ENCODE measurements at places on chromosomes 4 and X. TPM values are rescaled to one million over a fixed set of nuclear protein-coding genes. Genes with fewer than 3 reads are reported as not detected.
A peak's percentile ranks its signal among the peaks of the same experiment; 100 is the strongest.

DNA sequence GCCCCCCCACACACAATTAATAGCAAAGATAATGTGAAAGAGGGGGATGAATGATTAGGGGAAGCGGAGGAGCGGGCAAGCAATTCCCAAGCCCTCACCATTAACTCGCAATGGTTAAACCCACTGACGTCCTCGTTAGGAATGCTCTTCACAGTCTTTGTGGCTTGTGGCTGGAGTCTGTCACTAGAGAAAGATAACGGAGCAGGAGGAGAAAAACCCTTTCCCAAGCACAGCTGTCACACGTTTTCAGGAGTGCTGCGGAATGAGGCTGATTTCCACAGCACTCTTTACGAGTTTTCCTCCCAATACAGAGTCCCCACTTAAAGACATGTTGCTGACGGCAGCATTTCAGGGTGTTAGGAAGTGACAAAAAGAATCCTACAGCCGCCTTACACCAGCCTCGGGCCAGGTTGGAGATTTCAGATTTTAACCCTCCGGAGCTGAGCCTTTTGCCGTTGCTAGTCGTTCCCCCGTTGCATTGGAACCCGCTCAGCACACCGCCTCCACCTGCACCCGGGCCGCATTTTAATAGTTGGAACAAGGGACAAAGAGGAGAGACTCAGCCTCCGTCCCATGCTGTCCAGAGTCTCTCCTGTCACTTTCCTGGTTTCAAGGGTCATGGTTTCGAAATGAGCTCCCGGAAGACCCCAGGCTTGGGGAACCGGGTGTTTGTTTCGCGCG is 92.2 kb downstream of the GEMIN8 start:
- DNase-seq = no peak

DNA sequence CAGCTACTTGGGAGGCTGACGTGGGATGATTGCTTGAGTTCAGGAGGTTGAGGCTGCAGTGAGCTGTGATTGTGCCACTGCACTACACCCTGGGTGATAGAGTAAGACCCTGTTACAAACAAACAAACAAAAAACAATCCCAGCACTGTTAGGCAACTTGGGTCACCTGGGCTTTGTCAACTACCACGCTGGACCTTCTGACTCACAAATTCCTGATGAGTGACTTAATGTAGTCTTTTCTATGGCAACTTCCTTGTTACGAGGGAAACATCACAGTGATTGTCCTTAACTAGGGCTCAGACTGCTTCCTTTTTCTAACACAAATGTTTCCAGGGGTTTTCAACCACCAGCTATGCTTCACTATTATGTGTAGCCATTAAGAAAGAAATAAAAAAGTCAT is 128.8 kb upstream of the GPC4 start:
- peak; percentile 68 for DNase-seq

DNA sequence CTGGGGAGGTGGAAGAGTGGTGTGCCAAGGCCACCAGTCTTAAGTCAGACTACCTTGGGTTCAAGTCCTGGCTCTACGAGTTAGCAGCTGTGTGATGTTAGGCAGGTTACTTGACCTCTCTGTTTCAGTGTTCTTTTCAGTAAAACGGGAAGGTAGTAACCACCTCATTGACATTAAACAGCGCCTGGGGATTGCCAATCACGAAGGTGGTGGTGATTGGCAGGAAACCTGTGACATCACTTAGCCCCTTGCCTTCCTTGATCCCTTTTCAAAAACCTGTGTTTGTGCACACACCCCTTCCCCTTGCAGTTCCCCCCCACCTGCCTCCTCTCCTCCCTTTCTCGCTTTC is 7.6 kb downstream of the KLF3 start:
- no peak for DNase-seq

DNA sequence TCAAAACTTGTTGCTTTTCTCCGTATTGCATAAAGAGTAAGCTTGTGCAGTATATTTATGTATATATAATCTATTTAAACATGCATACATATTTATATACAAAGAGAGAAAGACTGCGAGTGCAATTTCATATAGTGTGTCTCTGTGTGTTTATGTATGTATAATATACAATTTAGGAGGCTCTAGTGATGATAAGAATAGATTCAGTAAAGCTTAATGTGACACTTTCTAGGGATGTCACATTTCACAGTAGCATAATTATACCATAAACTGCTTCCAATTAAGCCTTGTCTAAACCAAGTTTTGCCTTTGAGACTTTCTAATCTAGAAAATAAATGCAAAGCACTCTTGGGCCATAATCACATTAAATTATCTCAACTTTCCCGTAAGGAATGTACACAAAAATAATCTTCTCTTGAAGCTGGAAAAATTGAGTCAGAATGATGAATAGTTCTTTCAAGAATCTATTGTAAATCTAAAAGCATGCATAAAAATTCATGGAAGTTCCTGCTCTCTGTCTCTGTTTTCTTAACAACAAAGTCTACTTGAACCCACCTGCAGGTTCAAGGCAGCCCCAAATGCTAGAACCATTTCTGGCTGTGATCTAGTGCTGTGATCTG is 114.1 kb upstream of the NPY2R start:
- DNase-seq = no peak

GRCh38 chr4:25209702-25210101 is 24.1 kb upstream of the PI4K2B start:
- no peak for DNase-seq

- no peak for DNase-seq
Measured at GRCh38 chr4:16593386-16593785, 305.1 kb downstream of the LDB2 start.

DNA sequence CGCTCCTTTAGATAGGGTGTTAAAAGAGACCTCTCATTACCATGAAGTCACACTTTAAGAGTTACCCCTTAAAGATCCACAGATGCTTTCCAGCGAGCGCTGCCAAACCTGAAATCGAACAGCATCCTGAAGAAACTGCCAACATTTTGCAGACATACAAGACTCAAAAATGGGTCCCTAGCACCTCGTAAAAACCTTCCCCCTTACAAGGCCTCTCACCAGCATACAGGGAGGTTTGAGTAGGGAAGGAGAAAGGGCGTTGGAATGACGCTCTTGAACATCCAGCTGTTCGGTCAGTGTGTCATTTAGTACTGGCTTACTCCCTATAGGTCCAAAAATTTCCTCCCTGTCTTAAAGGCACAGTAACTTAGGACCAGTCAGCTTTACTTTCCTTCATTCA is 45.3 kb upstream of the PGRMC1 start:
- no peak for DNase-seq

GRCh38 chr4:180641495-180641894 is 1601.7 kb upstream of the TENM3 start:
- no peak for DNase-seq

GRCh38 chrX:80648023-80648422 is 161.7 kb downstream of the BRWD3 start:
- no peak for DNase-seq

- no peak for DNase-seq
Measured at GRCh38 chr4:103289186-103289585, 91.0 kb upstream of the CENPE start.

- no peak for DNase-seq
Measured at GRCh38 chr4:102730968-102731533, 29.7 kb downstream of the MANBA start.

DNA sequence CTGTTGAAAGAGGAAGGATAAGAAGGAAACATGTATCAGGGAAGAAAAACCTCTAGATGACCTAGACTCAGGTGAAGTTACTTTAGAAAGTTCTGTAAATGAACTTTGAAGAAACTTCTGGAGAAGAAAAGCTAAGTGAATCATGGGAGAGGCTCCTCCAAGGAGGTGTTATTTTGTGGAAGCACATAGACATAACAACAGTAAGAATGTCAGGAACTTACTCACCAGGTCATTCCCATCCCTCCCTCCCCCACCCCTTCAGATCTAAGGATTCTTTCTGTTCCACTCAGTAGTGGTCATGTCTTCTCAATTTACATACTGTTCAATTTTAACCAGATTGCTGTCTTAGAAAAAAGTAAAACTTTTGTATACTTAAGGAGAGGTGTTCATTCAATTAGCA is 310.5 kb upstream of the DDX53 start:
- no peak for DNase-seq

GRCh38 chr4:6696611-6697010 is 2.9 kb downstream of the S100P start:
- no peak for DNase-seq

DNA sequence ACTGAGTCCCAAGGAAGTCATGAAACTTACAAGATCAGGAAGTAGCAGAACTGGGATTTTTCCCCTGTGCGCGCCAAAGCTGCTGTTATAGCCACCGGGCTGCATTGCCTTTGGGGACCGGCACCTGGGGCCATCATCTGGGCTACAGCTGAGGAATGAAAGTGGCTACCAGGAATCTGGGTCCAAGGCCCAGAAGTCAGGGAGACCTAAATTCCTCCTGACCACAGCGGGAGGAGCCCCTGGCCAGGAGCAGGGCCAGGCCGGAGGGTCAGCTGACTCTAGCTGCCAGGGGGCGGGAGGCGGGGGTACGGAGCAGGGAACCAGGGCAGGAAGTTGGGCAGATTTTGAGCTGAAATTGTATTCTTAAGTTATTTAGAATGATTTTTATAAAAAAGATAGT is 242.4 kb downstream of the EVC2 start:
- no peak for DNase-seq

- no peak for DNase-seq
Measured at GRCh38 chrX:24131476-24131875, 18.1 kb upstream of the ZFX start.

DNA sequence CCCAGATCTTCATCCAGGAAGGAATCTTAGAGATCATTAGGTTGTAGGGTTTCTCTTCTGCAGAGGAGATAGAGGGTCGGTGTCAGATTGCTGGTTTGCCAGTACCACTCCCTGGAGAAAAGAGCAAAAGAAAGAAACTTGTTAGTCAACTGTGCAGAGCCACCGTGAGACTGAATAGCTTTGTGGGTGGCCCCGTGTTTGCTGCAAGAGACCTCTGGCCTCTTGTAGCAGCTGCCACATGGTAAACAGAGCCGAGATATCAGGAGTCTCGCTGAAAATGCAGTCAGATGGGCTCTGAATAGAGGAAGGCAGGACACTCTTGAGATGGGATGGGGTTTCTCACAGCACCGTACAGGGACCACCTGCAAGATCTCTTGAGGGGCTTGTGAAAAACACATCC is 149.7 kb downstream of the PTTG2 start:
- peak; percentile 69 for DNase-seq

DNA sequence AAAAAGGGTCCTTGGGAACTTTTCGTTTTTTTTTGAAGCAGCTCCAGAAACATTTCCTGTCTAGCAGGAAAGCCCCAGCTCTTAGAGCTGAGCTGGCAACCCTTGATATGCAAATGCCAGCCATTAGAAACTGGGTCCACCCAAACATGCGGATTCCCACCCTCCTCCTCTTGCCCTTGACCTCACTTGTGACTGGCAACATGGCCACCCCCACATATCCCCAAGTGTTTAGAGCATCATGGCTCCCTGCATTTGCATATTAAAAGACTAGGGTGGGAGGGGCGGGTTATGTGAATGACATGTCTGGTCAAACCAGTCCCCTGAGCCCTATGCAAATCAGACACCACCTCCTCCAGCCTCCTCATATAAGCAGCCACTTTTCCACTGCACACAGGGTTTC is 671.1 kb downstream of the FAT4 start:
- no peak for DNase-seq

GRCh38 chrX:108332281-108332680 is 105.9 kb downstream of the COL4A6 start:
- no peak for DNase-seq

- DNase-seq = peak; percentile 10
Measured at GRCh38 chr4:1380368-1381151, 25.7 kb downstream of the NKX1-1 start.

- no peak for DNase-seq
Measured at GRCh38 chr4:181140037-181140603, 1103.1 kb upstream of the TENM3 start.

DNA sequence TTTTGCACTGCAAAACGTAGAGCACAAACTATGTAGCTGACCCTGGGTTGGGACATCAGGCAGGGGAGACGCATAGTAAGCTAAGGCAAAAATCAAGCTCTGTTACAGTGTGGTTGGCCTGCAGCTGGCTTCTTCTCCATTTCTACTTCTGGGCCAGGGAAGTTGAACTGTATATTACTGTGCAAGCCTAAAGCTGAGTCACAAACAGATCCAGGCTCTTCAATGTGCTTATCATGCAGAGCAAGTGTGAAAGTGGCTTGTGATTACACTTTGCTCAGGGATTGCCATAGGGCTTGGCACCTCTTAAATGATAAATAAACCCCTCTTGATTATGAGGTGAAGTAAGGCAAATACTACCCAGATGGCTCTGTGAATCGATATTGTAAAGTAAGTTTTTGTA is 40.5 kb downstream of the CLDN34 start:
- no peak for DNase-seq

GRCh38 chrX:132615391-132616131 is 126.7 kb upstream of the MBNL3 start:
- peak; percentile 61 for DNase-seq

- DNase-seq = no peak
Measured at GRCh38 chrX:21374994-21375707, 933 bp downstream of the CNKSR2 start.

GRCh38 chrX:31993637-31994036 is 921.8 kb upstream of the FTHL17 start:
- DNase-seq = no peak

DNA sequence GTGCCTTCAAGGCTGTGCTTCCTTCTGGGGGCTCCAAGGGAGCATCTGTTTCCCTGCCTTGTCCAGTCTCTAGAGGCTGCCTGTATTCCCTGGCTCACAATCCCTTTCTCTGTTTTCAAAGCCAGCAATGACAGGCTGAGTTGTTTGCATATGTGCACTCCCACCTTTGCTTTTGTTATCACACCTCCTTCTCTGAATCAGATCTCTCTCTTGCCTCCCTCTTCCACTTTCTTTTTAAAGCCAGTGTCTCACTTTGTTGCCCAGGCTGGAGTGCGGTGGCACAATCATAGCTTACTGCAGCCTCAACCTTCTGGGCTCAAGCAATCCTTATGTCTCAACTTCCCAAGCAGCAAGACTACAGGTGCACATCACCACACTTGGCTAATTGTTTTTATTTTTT is 37.1 kb upstream of the LEF1 start:
- no peak for DNase-seq

The KLB gene
- total RNA-seq = 3.6 TPM

The TMEM154 gene
- 0.52 TPM for total RNA-seq

The RIBC1 gene
- total RNA-seq = 0.52 TPM

The ERCC6L gene
- not detected for total RNA-seq

The CPE gene
- 108 TPM for total RNA-seq

The TMPRSS11E gene
- total RNA-seq = 0.78 TPM

The SUPT20HL2 gene
- not detected for total RNA-seq

The PASD1 gene
- total RNA-seq = not detected

The CPZ gene
- total RNA-seq = 0.66 TPM

The TEX13D gene
- total RNA-seq = not detected

The MID1IP1 gene
- 53.2 TPM for total RNA-seq

The MAOA gene
- 118 TPM for total RNA-seq

The DCAF12L2 gene
- not detected for total RNA-seq

The KLF8 gene
- 2.9 TPM for total RNA-seq

The TMPRSS11D gene
- not detected for total RNA-seq

The ARHGAP36 gene
- not detected for total RNA-seq

The STPG2 gene
- total RNA-seq = 0.66 TPM

The CABS1 gene
- total RNA-seq = not detected

Data from body of pancreas (tissue), 4 donors.